ENCODE measurements at places on chromosomes 2 and 18. TPM values are rescaled to one million over a fixed set of nuclear protein-coding genes. Genes with fewer than 3 reads are reported as not detected.

DNA sequence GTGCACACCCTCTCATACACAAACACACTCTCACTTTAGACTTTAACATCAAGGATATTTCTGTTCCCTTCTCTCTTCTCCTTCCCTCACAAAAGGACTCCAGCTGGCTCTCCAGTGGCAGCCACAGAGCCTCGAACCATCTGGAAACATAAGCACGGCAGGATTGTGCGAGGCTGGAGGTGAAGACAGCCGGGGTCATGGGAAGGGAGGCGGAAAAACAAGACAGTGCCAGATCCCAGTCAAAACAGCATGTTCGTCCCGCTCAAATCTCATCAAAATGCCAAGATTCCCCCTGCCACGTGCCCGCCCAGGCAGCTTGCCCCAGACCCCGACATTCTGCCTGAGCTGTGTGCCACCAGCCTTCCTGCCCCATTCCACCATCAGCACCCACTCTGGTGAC is 180.3 kb downstream of the ZBTB7C start:
- DNase-seq, result no peak

The SCN3A gene
- 6.3 TPM for total RNA-seq

The FSIP2 gene
- 1.2 TPM for total RNA-seq

- DNase-seq, result no peak
Observed at GRCh38 chr2:126730655-126731054, 74.7 kb downstream of the GYPC start.

The PCARE gene
- not detected for total RNA-seq

DNA sequence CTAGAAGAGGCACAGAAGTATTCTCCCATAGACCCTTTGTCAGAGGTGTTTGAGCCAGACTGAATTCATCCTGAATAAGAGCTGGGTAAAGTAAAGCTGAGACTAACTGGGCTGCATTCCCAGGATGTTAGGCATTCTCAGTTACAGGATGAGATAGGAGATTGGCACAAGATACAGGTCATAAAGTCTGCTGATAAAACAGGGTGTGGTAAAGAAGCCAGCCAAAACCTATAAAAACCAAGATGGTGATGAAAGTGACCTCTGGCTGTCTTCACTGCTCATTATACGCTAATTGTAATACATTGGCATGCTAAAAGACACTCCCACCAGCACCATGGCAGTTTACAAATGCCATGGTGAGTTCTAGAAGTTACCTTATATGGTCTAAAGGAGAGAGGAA is 364.9 kb upstream of the TMEFF2 start:
- no peak for DNase-seq

- DNase-seq, result peak; percentile 24
Observed at GRCh38 chr2:235716875-235717496, 223.1 kb downstream of the AGAP1 start.

- no peak for DNase-seq
Observed at GRCh38 chr2:205682971-205683501, 735 bp downstream of the NRP2 start.

The GULP1 gene
- total RNA-seq, result 34.4 TPM

The NAT8 gene
- 94.4 TPM for total RNA-seq

The REG3G gene
- total RNA-seq, result 8.8 TPM

GRCh38 chr2:159792599-159792998 is 5.4 kb downstream of the CD302 start:
- DNase-seq, result no peak

The NEU4 gene
- total RNA-seq, result 0.76 TPM

- no peak for DNase-seq
Observed at GRCh38 chr2:73925033-73925704, 1.5 kb upstream of the DGUOK start.

DNA sequence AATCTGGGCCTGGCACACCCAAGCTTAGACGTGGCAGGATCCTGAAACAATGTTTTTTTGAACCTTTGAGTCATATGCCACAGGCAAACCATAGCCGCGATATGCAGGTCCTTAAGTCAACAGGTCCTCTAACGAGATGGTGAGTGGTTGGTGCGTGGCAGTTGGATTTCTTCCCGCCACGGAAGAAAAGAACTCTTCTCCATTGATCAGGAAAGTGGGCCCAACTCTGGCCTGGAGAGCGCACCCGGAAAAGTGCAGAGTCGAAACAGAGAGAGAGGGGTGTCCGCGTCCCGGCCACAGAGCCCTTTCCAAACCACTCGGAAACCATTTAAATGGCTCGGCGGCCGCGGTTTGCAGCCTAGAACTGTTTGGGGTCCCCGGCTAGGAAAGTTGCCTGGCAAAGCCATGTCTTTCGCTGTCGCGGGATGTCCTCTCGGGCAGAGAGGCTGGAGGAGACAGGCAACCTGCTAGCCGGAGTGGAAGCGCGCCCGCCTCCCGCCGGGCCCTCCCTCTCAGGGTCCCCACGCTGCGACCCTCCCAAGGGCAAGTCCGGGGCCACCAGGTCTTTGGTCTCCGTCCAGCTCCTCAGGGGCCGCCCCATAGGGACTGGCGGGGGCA is 777 bp downstream of the GALNT3 start:
- peak; percentile 26 for DNase-seq

DNA sequence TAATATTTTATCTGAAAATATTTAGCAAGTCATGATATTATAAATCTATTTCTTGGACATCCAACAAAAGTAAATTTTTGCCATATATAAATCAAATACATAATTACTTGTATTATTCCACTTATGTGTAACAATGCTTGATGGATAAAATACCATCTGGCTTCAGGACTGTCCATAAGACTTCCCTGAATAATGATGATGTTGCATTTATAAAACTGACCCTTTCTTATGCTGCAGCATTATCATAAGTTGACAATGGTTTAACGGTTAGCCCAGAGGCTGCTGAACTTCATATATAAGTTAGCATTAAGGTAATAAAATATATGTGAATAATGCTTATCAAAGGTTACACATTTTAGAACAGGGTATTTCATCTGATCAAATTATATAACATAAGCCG is 95.4 kb downstream of the CDH2 start:
- no peak for DNase-seq

The PROKR1 gene
- not detected for total RNA-seq

DNA sequence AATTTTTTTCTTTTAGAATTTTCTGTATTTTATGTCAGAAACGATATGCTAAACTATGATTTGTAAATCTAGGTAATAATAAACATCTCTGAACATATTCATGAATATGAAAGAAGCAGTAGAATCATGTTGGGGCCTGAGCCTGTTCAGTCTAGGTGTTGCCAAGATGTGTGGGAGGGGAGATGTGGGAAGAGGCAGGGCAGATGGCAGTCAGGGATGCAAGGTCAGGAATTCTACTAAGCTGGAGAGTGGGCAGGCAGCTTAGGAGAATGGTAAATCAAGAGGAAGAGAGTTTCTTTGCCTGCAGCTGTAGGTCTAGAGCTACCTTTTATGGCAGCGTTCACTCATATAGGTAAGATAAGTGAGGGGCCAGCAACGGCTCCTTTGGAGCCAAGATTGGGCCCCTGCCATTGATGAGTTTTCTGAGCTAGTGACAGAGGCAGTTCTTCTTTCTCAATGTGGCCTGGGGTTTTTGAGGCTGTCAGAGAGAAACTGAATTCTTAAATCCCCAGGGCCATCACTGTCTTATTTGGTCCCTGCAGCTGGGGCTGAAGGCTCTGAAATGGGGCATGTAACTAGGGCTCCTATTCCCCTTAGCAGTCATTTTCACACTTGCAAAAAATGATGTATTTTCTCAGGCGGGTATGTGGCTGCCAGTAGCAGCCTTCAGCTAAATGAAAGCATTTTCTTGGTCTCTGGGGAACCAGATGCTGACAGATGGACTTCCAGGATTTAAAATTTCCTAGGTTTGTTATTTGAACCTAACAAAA is 232.8 kb downstream of the PIK3C3 start:
- DNase-seq, result no peak

- no peak for DNase-seq
Observed at GRCh38 chr2:41900101-41900577, 147.7 kb upstream of the PKDCC start.

DNA sequence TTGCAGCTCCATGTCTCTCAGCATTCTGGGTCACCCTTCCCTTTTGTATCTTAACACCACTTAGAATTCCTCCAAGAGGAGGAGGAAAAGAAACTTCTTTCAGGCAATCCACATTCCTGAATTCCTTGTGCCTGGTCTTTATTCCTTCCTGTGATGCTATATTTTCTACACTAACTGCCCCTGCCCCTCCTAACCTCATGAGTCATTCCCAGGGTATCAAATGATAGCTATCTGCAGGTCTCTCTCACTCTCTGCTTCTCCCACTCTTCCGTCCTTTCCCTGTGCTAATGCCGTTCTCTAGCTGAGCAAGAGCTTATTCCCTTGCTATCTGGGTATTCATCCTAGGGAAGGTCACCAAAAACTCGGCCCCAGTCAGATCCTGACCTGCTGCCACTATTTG is 395.0 kb upstream of the TCF4 start:
- no peak for DNase-seq

The SULT1C2 gene
- 67.4 TPM for total RNA-seq

DNA sequence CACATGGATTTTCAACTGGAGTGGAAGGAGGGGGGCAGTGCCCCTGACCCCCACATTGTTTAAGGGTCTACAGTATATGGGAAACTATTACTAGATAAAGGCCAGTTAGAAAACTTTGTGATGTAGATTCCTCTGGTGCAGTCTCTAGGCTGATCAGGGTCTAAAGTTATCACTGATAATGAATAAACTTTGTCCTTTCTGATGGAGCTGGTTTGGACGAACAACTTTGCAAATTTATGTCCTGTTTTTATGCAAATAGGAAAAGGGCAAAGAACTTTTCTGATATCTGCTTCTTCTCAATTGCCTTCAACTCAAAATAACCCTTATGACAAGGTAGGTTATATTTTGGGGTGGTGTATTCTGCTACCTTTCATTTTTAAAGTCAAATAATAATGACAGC is 829.2 kb upstream of the ACVR2A start:
- DNase-seq, result no peak

The MRO gene
- 2.9 TPM for total RNA-seq

The CLHC1 gene
- 14.0 TPM for total RNA-seq

GRCh38 chr2:123953846-123954245 is 71.2 kb upstream of the CNTNAP5 start:
- no peak for DNase-seq

DNA sequence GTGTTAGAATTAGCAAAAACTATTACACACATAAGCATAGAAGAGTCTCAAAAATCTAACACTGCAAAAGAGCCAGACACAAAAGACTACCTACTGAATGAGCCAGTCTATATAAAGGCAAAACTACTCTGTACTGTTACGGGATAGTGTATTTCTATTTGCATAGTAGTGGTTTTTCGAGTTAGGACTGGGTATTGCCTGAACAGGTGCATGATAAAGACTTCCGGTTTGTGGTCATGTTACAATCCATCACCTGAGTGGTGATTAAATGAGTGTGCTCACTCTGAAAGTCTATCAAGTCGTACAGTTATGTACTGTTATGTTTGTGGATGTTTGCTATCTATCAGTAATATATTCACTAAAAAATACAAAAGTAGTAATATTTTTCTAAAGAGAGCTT is 523.3 kb upstream of the SYT4 start:
- DNase-seq, result no peak

DNA sequence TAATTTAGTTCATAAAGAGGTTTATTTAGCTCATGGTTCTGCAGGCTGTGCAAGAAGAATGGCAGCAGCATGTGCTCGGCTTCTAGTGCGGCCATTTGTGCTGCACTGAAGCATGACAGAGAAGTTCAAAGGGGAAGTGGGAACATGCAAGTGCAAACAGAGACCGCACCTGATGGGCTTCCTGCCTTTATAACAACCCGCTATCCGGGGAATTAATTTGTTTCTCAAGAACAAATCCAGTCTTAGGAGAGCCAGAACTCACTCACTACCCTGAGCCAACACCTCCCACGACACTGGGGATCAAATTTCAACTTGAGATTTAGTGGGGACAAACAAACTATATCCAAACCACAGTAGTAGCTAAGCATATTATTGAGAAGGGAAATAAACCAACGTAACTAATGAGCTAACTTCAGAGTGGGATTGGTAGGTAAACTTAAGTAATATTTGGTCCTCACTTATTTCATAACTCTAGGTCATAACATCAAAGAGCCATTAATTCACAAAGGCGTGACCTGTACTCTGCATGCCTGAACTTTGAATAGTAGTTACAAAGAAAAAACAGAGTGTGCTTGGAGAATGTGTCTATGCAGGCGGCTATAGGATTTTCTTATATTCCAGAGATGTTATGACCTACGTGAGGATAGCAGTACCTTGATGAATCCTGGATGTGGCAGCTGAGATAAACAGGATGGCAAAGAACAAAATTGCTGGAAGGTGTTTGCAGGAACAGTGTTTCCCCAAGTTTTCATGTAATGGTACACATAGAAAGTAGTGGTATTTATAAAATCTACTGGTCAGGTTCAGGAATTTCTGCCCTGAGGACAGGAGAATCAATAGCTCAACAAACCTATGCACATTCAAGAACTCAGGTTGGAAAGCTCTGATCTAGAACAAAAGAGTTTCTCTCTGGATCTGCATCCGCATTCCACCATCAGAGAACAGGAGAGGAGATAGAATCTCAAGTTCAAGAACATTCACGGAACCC is 845.9 kb upstream of the ID2 start:
- no peak for DNase-seq

DNA sequence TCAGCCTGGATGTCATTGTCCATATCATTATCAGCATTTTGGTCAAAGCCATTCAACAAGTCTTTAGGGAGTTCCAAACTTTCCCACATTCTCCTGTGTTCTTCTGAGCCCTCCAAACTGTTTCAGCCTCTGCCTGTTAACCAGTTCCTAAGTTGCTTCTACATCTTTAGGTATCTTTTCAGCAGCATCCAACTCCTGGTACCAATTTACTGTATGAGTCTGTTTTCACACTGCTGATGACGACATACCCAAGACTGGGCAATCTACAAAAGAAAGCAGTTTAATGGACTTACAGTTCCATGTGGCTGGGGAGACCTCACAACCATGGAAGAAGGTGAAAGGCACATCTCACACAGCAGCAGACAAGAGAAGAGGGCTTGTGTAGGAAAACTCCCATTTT is 94.2 kb downstream of the GULP1 start:
- no peak for DNase-seq

GRCh38 chr18:6221602-6222014 is 193.1 kb downstream of the L3MBTL4 start:
- DNase-seq, result no peak

DNA sequence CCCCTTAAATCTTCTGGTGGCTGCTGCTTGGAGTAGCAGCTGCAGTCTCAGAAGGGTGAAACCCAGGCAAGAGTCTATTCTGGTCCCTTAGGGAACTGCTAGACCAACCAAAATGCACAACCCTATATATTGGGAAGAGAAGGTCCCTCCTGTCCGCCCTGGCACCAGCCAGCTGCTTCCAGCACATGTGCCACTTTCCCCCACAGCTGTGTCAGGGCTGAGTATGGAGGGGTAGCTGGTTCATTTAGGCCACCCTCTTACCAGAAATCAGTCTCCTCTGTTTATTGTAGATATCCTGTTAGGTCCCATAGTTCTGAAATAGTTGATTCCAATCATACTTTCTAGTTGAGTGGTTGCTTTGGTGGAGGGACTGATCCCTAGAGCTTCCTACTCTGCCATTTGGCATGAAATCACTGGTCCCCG is 68.9 kb downstream of the BIRC6 start:
- no peak for DNase-seq

All from kidney (tissue), 22 donors.